ENCODE measurements at places on chromosomes 12 and 14.

GRCh38 chr12:27233814-27234213 lies 10.3 kb upstream of the STK38L start:
- DNase-seq: no peak

DNA sequence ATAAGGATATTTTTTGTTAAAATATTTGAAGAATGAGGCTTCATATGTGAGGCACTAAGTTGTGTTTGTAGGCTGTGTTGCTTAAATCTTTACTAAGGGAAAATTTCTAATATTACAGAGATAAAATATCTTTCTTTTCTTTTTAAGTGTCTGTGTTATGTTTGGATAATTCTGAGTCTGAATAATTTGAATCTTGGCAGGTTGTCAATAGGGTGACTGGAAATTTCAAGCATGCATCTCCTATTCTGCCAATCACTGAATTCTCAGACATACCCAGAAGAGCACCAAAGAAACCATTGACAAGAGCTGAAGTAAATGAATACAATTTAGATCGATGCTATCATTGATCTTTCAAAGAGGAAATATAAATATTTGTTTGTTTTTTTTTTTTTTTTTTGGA lies 29.4 kb downstream of the TMPO start:
- no peak for DNase-seq

GRCh38 chr14:97485201-97485600 lies 688.0 kb downstream of the VRK1 start:
- DNase-seq: no peak

- no peak for DNase-seq
Observed at GRCh38 chr14:44982594-44982993, 20.6 kb downstream of the TOGARAM1 start.

All from activated T-cell treated with anti-CD3 and anti-CD28 coated beads, Interleukin-2, amount 50 U/mL, for 4 hours (primary cell).